C1 segment of cervical spinal cord (tissue), 14 donors: ENCODE measurements at places on chromosomes 3 and 15.

DNA sequence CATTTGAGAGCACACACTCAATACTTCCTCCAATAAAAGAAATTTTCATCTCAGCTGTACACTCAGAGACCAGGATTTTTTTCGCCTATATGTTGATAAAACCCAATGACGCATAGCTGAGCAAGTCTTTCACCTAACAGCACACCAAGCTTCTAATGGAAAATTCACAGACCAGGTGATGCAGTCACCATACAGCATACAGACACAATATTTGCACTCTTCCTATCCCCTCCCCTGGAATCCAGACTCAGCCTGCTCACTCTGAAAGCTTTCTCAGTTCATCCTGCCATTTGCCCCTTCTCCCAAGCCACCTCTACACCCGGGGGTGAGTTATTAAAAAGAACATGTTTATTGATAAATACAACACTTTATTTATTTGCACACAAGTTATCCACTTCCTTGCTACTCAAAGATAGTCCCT, 1.7 kb downstream of the TBC1D5 start:
- DNase-seq, result no peak

GRCh38 chr3:180870008-180870699, 42.3 kb upstream of the FXR1 start:
- no peak for DNase-seq

DNA sequence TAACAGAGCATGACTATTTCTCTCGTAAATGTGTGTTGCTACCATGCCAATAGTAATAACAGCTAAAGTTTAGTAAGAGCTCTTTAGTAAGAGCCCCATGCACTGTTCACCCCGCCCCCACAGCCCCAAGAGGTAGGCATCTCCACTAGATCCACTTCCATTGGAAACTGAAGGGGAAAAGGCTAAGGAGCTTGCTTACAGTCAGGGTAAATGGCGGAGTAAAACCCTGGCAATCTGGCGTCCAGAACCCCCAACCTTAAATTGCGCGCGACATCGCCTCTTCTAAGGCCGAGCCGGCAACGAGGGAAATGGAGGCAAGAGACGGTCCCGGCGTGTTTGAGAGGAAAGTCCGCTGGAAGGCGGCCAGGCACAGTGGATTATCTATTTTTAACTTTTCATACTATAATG, 654 bp upstream of the C3orf38 start:
- no peak for DNase-seq

GRCh38 chr15:69914960-69915359, 182.8 kb downstream of the TLE3 start:
- no peak for DNase-seq

GRCh38 chr15:55319537-55320237, 665 bp downstream of the PIGB start:
- DNase-seq, result no peak

GRCh38 chr3:65828706-65829105, 210.0 kb downstream of the MAGI1 start:
- DNase-seq, result no peak

DNA sequence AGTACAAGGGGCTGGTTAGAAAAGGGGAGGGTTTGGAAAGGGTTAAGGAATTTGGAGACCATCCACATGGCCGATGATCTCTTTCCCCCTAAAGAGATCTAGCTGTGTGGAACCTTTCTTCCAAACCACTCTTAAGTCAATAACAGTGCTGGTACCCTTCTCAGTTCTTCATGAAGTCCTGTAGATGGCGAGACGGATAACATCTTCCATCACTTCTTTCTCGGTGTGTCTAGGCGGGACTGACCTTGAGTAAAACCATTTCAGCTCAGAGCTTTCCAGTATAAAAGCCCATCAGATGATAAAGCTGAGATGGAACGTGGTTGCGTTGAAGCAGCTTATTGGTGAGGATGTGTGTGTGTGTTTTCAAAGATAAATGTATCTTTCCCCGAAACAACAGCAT, 151.5 kb upstream of the BHLHE40 start:
- DNase-seq, result no peak

DNA sequence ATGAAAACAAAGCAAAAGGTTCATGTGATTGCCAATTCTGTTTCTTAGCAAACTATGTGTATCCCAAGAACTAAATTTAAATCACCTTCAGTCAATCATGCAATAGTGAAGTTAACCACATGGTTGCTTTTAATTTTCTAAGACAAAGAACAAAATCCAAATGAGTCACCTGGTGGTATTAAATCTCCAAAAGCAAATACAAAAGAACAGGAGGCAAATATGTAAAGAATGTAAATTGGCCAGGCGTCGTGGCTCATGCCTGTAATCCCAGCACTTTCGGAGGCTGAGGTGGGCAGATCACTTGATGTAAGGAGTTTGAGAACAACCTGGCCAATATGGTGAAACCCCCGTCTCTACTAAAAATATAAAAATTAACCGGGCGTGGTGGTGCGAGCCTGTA, 54.2 kb upstream of the PIK3R4 start:
- DNase-seq, result no peak

DNA sequence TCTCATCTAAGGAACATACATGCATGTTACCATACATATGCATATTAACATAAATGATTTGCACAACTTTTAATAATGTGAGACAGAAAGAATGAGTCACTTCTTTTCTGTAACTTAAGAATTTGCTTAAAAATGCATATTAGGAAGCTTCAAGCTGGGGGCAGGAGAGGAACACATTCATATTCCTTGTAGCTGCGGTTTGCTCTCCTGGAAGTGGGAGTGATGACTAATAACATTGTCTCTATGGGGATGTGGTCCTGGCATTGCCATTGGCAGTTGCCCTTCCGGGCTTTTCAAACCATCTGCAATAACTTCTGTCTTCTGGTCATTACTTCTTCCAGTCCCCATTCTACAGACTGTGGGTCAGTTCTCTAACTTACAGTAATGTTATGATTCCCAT, 15.6 kb downstream of the CHST2 start:
- DNase-seq, result no peak

DNA sequence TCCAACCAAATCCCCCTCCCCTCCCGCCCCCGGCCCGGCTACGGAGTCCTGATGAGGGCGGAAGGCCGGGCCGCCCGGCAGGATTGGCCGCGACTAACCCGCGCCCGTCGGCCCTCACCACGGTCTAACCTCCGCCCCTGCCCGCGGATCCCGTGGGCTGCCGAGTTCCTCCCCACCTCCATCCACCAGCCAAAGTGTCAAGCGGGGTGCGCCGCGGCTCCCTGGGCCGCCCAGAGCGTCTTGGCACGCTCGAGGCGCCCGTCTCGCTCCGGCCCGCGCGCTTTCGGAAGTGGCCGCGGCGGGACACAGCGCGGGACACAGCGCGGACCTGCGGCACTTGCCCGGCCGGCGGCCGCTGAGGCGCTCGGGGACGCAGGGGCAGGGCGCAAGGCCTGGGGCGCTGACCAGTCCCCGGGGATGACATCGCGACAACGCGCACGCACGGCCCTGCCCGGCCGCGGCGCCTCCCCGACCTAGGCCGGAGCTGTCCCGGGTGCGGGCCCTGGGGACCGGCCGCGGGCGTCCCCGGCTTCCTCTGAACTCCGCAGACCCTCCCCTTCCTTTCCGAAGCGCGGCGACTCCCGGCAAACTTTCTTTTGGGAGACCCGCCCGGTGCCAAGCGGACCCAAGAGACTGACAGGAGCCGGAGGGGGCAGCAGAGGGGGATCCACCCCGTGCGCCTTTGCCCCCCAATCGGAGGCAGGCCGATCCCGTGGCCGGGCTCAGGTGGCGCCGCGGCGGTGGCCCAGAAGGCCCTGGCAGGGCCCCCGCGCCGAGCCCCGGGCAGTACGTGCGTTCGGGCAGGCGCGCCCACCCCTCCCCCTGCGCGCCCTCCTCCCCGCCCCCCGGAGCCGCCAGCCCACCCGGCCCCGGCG, 112.8 kb upstream of the ICE2 start:
- peak; percentile 59 for DNase-seq

- DNase-seq, result no peak
Observed at GRCh38 chr3:47003461-47004368, 24.2 kb downstream of the NBEAL2 start.

DNA sequence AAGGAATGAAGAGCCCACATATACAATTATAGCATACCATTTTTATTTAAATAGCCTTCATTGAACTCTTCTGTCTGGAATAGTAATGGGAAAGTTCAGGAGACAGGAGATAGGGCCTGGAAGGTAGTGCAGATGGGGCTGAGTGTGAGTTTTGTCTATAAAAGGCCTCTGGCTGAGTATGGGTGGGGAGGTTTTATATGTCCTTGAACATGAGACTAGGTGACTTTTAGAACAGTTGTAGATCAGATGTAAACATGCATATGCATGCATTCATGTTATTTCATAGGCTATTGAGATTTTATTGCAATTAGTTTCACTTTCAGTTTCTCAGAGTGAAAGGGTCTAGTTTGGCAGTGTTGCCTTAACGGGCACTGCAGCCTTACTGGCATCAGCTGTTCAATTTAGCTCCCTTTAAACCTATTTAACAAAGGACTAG, 27.1 kb downstream of the CGGBP1 start:
- DNase-seq, result no peak

- no peak for DNase-seq
Observed at GRCh38 chr3:153431076-153431475, 269.1 kb downstream of the RAP2B start.

DNA sequence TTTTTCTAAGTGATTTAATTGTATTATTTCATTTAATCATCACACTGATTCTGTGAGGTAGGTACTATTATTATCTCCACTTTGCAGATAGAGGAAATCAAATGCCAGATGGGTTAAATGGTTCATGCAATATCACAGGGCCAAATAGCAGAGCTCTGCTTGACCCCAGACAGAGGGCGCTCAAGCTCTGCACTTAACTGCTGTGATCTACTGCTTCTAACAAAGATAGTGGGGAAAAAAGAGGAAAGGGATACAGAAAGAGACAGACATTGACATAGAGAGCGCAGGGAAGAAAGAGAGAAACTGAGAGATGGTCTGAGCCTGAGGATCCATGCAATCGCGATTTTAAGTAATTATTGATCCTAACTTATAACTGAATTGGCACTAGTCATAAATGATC, 279.1 kb upstream of the THRB start:
- peak; percentile 12 for DNase-seq

GRCh38 chr3:184565421-184566211, 4.0 kb downstream of the EPHB3 start:
- DNase-seq, result no peak

- no peak for DNase-seq
Observed at GRCh38 chr3:108437439-108437838, 73.0 kb downstream of the MYH15 start.

- DNase-seq, result no peak
Observed at GRCh38 chr3:159831466-159831865, 157.2 kb upstream of the IL12A start.

GRCh38 chr3:194255252-194256039, 95.7 kb downstream of the CPN2 start:
- no peak for DNase-seq

DNA sequence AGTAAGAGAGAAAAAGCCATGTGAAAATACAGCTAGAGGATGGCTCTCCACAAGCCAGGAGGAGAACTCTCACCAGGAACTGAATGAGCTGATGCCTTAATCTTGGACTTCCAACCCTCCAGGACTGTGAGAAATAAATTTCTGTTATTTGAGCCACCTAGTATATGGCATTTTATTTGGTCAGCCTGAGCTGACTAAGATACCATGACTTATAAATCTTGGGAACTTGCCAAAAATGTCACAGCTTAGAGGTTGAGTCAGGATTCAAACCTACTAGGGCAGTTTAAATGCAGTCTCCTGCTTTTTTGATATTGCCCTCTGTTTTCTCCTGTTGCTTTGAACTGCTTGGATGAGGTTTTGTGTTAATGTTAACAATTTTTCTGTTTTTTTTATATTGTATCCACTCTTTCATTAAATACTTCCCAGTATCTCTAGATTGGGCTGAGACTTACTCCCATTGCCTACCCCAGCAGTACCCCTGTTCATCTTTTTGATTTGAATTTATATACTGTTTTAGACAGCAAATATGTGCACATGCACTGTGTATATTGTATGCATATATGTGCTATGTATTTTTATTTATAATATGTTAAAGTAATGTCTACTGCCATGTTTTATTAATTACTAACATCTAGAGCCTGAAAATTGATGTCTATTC, 1223.2 kb downstream of the OTOL1 start:
- DNase-seq, result no peak

GRCh38 chr3:152615681-152616080, 219.2 kb upstream of the P2RY1 start:
- DNase-seq, result no peak

- DNase-seq, result no peak
Observed at GRCh38 chr3:160748231-160748630, 7.8 kb upstream of the PPM1L start.

GRCh38 chr15:85532689-85533088, 152.3 kb downstream of the AKAP13 start:
- no peak for DNase-seq

DNA sequence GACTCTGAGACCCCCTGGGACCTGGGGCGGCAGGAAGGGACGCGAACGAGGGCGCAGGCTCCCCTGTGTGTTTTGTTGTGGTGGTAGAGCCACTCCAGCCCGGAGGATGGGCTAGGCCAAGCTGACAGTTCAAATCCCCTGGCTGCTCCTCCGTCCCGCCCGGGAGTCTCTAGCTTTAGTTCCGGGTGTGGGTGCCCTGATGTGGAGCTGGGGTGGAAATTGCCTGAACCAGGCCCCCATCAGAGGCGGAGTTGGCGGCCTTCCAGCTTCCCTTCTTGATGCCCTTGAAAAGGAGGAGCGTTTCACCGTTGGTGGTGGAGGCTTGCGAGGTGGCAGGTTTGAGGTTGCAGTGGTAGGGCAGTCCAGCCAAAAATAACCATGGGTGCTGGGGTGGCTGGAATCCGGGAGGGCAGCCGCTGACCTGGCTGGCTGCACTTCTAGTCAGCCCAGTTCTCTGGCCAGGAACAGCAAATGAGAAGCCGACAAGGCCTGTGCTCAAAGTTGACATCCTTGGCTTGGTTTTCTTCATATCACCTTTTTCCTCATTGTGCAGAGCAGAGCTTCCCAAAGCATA, 817 bp downstream of the CLK3 start:
- DNase-seq, result no peak

- DNase-seq, result no peak
Observed at GRCh38 chr3:65534805-65535204, 503.9 kb downstream of the MAGI1 start.
